Activated gamma-delta T cell treated with anti-CD3 and anti-CD28 coated beads, Interleukin-2, amount 50 U/mL, for 16 hours (primary cell): ENCODE measurements at places on chromosomes 11 and 22.

- DNase-seq, result no peak
Observed at GRCh38 chr11:60396799-60397198, 540 bp downstream of the MS4A14 start.

GRCh38 chr11:37107415-37107814 is 509.4 kb upstream of the RAG2 start:
- DNase-seq, result no peak

DNA sequence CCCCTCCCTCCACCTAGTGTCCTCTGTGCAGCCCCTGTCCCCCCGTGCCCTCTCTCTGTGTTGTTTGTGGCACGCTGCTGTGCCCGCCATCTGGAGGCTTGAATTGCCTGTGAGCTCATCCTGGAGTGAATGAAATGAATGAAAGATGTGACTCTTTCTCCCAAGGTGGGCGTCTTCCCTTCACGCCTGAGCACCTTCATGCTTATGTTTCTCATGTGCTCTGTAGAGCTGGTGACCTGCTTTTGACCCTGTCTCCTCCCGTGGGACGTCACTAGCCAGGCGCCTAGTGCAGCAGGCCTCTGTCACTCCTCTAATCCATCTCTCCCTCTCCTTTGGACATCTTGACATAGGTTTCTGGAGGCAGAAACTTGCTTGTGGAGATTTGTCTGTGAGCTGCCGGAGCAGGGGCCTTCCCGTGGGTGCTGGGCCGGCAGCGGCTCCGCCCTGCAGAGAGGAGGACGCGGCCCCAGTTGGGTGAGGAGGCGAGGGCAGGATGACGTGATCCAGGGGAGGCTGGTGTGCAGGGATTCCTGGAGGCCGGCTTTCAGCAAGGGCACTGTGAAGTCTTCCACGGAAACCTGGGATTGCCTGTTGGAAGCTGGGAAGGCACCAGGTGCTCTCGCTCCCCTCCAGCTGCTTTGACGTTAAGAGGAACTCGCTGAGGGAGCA is 40.6 kb downstream of the MUC6 start:
- DNase-seq, result no peak

DNA sequence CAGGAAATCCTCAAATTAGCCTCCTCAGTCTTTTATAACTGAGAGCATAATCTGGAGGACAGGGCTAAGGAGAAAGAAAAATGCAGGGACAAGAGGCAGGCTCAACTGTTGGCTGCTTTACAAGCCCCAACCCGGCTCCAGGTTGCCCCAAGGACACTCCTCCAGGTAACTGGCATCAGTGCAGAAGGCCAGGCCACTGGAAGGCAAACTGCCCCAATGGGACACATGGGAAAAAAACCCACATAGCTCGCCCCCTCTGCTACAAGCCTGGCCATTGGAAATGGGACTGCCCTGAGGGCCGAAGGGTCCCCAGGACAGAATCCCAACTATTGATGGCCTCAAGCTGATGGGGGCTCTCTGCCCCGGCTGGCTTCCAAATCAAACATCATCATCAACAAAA is 17.9 kb upstream of the FBLN1 start:
- no peak for DNase-seq

- no peak for DNase-seq
Observed at GRCh38 chr11:22787551-22788162, 41.9 kb downstream of the SVIP start.

DNA sequence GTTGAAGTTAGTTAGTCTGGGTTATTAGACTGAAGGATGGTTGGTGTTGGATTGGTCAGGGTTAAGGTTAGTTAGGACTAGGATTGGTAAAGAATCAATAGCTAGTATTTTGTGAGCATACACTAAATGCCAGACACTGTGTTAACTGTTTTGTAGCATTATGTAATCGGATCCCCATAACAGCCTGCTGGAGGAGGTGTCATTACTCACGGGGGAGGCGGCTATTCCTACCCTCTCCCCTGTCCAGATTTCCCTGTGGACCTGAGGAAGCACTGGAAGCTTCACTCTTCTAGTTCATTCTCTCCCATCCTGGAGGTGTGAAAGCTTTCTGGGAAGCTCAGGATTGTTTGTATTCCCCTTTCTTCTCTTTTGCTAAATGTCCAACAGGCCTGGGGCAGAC is 40.5 kb upstream of the KCNJ11 start:
- DNase-seq, result no peak

DNA sequence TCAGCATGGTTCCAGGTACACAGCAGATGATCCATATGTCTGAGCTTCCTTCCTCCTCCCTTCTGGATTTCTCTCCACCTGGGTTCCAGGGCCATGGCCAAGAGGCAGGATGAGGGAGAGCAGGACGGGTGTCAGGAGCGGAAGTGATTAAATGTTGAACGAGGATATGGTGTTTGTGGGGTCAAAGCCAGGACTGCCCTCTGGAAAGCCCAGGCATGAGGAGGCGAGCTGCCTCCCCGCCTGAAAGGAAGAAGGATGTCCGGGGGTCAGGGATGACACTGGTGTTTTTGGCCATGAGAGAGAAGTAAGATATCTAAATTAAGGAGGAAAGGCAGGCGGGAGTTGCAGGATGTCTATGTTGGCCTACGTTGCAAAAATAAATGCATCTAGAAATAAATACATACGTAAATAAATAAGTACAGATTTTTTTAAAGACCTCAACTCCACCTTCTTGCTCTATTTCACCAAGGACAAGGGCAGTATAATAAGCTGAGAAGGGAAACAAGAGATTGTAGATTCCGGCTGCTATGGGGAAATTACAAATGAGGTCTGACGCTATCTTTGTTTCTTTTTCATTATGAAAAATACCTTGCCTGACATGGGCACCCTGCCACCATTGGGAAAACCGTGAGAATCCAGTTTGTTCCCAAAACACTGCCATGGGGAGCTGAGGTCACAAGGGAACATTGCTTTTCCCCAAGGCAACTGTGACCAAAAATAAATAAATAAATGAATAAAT is 27.6 kb upstream of the LIPT2 start:
- DNase-seq, result no peak

- DNase-seq, result no peak
Observed at GRCh38 chr11:100925935-100926334, 203.7 kb downstream of the PGR start.

GRCh38 chr11:112514011-112514740 is 253.5 kb upstream of the PLET1 start:
- no peak for DNase-seq

GRCh38 chr11:2552210-2552609 is 107.4 kb downstream of the KCNQ1 start:
- no peak for DNase-seq
